ENCODE measurements at places on chromosomes 7 and 10. TPM values are rescaled to one million over a fixed set of nuclear protein-coding genes. Genes with fewer than 3 reads are reported as not detected.
A peak's percentile ranks its signal among the peaks of the same experiment; 100 is the strongest.

DNA sequence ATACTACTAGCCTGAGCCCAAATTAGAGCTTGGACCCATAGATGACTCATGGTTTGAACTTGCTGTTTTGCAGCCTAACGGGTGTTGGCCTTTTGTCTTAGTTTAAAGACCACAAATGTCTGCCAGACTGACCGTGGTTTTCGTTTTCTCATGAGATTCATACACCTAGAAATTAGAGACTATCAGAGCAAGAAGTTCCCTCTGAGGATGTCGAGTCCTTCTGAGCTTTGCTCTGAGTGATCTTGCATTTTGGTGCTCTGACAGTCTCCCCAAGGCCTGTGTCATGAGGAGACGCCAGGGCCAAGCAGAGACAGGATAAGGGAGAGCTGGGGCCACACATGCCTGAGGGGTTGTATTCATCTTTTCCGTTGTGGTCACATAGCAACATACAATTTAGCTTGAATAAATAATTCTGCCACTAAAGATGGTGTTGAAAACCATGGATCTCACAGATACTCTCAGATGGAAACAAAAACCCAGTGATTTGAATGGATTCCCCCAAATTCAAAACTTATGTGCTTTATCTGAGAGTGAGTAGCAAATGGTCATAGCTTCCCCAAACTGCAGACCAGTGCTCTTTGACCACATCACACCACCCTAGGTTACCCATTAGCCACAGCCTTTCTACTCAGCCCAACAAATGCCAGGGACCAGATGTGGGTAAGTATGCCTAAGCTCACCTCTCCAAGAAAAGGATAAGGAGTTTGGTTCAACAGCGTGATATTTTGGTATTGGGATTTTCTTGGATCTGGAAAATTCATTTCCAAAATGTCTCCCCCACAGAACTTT is 762.0 kb upstream of the IGFBP3 start:
- no peak for DNase-seq

DNA sequence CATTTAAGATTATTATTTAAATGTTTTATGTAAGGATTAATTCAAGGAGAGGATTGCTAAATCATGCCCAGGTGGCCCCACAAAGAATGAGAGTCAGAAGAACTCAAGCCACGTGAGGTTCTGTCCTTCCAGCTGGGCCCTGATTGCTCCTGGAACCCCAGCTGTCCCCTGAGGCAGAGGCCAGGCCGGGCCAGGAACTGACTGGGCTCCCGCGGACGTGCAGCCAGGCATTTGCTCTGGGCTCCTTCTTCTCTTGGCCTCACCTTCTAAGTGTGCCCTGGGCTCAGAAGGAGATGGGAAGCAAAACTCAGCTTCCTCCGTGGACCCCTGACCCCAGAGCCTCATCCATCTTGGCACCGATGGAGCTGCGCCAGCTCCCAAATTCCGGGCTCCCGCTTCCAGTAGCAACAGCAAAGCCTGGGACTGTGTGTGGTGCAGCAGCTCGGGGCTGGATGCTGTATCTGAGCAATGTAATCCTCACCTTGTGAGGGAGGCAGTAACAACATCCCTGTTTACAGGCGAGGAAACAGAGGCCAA is 250.6 kb upstream of the PPP2R2D start:
- no peak for DNase-seq

DNA sequence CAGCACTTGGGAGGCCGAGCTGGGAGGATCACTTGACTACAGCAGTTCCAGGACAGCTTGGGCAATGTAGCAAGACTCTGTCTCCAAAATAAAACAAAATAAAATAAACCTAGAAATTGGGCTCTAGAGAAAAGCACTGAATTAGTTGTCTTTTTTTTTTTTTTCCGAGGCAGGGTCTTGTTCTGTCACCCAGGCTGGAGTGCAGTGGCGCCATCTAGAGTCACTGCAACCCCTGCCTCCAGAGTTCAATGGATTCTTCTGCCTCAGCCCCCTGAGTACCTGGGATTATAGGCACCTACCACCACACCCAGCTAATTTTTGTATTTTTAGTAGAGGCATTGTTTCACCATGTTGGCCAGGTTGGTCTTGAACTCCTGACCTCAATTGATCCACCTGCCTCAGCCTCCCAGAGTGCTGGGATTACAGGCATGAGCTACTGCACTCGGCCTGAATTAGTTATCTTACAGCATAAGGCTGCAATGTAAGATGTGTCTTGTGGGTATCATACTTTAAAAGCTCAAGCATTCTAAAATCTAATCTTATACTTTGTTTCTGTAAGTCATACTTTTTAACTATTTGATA is 12.8 kb downstream of the MEIG1 start:
- DNase-seq = peak; percentile 32

CHRM2 gene
- total RNA-seq = not detected

- DNase-seq = peak; percentile 38
These were observed 83.1 kb downstream of the CTNNA3 start for GRCh38 chr10:67612577-67613537.

- DNase-seq = no peak
These were observed 151.4 kb upstream of the CALCR start for GRCh38 chr7:93725954-93726353.

DNA sequence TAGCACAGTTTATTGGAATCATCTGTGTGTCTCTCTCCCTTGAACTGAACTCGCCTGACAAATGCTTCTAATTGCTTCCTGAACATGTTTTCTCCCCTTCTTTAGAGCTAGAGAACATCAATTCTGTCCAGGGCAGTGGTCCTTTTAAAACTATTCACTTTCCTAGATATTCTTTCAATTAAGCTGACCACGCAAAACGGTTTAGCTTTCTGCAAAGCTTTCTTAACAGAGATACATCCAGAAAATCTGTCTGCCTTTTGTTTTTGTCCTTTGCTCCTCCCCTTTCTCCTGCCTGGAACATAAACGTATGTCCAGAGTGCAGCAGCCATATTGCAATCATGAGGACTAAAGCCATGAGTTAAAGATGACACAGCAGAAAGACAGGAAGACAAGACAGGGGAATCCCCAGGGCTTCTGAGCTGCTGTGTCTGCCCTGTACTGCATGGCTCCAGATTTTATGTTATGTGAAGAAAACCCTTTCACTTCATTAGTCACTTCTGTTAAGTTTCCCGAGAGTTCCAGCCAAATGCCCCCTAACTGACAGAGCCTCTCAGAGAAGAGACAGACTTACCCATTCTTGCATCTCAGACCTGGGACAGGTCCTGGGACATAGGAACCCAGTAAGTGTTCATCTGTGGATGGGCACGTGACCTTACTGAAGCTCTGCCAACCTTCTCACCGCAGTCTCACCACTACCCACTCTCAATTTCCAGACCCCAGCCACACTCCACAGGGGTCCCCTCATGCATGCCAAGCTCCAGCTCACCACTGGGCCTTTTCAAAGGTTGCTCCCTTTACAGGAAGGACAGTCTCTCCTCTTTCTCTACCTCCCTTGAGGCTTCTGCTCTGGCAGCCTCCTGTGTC is 35.0 kb upstream of the CPXM2 start:
- no peak for DNase-seq

- no peak for DNase-seq
These were observed 112.8 kb downstream of the PARD3 start for GRCh38 chr10:34702093-34702937.

- no peak for DNase-seq
These were observed 173.1 kb upstream of the LRRTM3 start for GRCh38 chr10:66752714-66753113.

- no peak for DNase-seq
These were observed 9.1 kb downstream of the FOXK1 start for GRCh38 chr7:4690953-4691856.

DNA sequence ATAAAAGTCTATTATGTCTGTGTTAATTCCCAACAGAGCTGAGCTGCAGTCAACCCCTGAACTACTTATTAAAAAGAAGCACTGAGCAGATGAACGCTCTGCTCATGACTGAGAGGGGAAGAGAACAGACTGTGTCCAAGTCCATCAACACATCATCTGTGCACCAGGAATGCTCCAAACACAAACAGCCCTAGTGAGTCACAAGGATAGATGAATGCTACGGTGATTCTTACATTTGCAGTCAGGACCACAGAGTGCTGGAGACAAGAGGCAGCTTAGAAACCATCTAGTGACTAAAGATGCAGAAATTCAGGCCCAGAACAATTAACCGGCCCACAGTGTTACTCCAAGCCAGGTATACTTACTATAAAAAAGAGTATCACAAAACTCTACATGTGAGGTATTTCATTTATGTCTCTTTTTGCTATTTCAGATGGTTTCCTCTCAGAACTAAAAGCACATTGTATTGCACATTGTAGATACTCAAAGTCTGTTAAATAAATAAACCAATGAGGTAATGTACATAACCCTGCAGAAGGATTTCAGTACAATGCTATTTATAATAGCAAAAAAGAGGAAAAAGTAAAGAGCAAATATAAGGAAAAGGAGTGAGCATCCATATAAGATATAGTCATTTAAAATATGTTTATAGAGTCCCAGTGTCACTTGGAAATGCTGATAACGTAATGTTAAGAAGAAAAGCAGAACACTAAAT is 159.2 kb downstream of the KCNMA1 start:
- no peak for DNase-seq

- no peak for DNase-seq
These were observed 72.3 kb downstream of the CHCHD3 start for GRCh38 chr7:133009426-133010252.

ANKRD61 gene
- total RNA-seq = 0.16 TPM

UMAD1 gene
- total RNA-seq = 13.7 TPM

- no peak for DNase-seq
These were observed 102.3 kb upstream of the BTBD16 start for GRCh38 chr10:122168598-122169394.

DNA sequence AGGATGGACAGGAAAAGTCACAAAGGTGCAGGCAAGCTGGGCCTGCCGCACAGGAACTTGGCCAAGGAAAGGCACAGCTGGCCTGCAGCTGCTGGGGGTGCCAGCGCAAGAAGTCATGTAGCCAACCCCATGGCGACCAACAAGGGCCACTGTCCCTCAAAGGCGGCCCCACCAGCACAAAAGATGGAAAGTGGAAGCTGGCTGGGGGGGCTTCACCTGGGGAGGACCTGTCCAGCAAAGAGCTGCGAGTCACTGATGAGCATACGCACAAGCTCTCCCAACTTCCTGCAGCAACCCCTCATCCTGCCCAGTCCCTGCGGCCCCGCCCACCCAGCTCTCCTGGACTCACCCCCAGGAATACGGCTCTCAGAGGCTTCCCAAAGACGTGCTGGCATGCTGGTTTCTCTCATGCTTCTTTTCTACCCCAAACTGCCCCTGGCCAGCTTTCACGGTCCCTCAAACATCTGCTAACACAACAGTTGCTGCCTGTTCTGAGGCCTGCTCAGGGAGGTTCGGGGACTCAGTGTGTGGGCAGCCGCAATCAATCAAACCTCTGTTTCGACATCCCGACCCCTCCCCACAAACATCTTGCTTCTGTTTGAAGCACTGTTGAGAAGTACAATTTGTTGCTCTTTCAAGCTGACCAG is 67.6 kb downstream of the FAM53B start:
- DNase-seq = no peak

DNA sequence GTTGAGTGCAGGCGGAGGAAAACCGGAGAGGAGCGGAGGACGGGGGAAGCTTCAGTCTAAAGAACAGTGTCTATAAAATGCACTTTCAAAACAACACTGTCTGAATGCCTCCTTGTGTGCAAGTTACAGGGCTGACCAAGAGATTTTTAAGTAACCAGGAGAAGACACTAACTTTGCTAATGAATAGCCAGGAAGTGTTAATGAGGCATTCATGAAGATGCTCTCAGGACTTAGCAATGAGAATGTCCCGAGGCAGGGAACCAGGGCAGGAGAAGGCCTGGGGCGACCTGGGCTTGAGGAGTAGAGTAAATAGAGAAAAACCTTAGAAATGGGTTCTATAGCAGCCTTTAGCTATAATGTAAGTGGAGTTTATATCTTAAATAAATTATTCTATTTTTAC is 312.1 kb downstream of the SKIDA1 start:
- no peak for DNase-seq

GRCh38 chr7:84207025-84207424 is 12.4 kb upstream of the SEMA3A start:
- no peak for DNase-seq

DNA sequence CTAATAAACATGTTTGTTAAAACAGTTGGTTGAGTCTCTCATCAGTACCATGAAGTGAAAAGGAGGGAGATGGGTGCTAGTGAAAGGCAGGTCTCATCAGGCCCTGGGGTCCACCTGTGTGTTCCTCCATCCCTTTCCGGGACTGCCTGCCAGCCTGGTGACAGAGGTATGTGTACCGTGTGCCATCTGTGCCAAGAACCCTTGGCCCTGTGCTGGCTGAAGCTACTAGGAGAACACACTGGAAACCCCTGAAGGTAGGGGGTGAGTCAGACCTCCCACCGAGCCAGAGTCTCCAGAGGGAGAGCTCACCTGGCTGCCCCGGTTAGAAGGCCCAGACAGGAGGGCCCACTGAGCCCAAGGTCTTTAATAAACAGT is 2.3 kb downstream of the DDIT4 start:
- peak; percentile 54 for DNase-seq

SVIL gene
- 8.5 TPM for total RNA-seq

FAM131B gene
- 1.7 TPM for total RNA-seq

- DNase-seq = no peak
These were observed 101.9 kb downstream of the WDR37 start for GRCh38 chr10:1158066-1158465.

DNA sequence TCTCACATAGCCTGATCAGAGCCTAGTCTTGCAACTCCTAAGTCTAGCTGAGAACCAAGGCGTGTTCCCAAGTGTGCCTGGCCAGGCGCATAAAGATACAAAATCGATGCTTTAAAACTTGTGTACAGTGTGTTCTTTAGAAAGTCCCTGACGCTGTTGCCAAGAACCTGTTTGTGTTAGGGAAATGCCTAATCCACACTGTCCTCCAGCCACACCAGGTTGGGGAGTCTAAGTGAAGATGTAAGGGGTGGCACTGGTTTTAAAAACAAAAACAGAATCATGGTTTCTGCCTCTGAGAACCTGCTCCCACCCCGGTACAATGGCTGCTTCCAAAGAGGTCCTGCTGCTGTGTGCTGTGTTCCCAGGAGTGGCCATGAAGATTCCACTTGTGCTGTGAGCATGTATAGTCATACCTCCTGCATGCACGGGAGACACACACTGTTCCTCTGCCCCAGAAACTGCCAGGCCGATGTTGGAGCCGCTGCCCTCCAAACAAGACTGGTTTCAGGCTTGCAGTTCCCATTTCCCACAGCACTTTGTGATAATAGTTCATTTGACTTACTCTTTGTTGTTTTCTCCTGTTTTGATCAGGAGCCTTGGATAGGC is 88.5 kb downstream of the CCNY start:
- no peak for DNase-seq

GRCh38 chr7:24885305-24885704 is 94.7 kb downstream of the OSBPL3 start:
- no peak for DNase-seq

- no peak for DNase-seq
These were observed 1.4 kb downstream of the CCDC136 start for GRCh38 chr7:128793181-128793547.

PLEKHS1 gene
- total RNA-seq = 0.24 TPM

DNA sequence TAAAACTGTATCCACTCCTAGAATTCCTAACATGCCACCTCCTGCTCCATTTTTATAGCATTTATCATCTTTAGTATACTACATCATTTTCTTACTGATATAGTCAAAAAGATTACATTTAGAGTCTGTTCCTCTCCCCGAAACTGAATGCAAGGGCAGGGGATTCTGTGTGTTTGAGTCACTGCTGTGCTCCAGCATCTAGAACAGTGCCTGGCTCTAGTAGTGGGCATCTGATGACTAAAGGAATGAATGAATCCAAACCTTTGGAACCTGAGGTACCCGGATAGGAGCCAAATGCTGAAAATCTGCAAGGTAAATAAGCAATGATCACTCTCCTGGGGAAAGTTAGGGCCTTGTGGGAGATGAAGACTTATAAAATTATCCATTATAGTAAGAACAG is 18.9 kb downstream of the GOT1 start:
- no peak for DNase-seq

GRCh38 chr10:71383972-71384687 is 12.6 kb upstream of the CDH23 start:
- peak; percentile 66 for DNase-seq

RGR gene
- total RNA-seq = not detected

Data from activated naive CD8-positive, alpha-beta T cell treated with anti-CD3 and anti-CD28 coated beads for 36 hours (primary cell).